Panc1 (cell line): ENCODE measurements at places on chromosomes 16 and 17. TPM values are rescaled to one million over a fixed set of nuclear protein-coding genes. Genes with fewer than 3 reads are reported as not detected.

Gene TMC5
- total RNA-seq, result 1.4 TPM

Gene ADAP2
- total RNA-seq, result 2.4 TPM

Gene DLX4
- 11.2 TPM for total RNA-seq

Gene HOXB3
- 127 TPM for total RNA-seq

Gene ANKFN1
- not detected for total RNA-seq
